SIG-M5 (cell line): ENCODE measurements at places on chromosomes 12 and 14.

GRCh38 chr12:11719678-11720099 is 70.2 kb downstream of the ETV6 start:
- peak; percentile 34 for DNase-seq

- DNase-seq: no peak
Observed at GRCh38 chr12:107027636-107028053, 40.7 kb upstream of the MTERF2 start.

GRCh38 chr12:90672081-90672480 is 282.9 kb downstream of the CCER1 start:
- DNase-seq: no peak

- no peak for DNase-seq
Observed at GRCh38 chr14:74942181-74942580, 13.2 kb downstream of the PGF start.

DNA sequence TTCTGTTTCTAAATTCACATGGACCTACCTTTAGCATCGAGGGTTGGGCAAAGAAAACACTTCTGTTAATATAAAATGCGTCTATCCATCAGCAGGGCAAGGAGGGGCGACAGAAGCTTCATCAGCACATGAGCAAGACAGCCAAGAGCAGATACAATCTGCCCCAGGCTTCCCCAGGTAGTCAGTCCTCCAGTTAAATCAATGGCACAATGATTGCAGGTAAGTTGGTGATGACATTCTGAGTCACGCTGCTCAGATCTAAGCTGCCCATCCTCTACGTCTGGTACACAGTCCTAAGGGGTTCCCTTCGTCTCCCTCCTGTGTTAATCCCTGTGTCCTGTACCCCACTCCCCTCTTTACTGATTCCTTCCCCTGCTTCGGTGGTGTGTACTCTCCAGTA is 38.8 kb downstream of the MAP3K9 start:
- no peak for DNase-seq

DNA sequence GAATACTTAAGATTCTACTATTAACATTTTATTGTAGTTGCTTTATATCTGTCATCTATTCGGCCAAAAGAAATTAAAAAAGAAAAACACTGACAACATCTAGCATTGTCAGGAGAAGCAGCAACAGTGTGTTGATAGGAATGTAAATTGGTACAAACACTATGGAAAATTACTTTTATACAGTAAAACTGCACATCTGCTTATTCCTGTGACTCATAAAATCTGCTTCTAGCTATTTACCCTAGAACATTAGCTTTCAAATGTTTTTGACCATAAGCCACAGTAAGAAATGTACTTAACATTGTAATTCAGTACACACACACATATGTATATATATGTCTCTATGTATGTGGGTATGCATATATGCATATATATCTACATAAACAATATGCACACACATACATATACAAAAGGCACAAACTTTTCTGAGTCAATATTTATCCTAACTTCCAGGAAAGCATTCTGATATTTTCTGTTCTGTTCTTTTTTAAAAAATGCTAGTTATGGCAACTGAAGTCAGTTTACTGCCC is 278.9 kb upstream of the GARIN2 start:
- no peak for DNase-seq

- no peak for DNase-seq
Observed at GRCh38 chr12:51815571-51815970, 32.9 kb downstream of the FIGNL2 start.

DNA sequence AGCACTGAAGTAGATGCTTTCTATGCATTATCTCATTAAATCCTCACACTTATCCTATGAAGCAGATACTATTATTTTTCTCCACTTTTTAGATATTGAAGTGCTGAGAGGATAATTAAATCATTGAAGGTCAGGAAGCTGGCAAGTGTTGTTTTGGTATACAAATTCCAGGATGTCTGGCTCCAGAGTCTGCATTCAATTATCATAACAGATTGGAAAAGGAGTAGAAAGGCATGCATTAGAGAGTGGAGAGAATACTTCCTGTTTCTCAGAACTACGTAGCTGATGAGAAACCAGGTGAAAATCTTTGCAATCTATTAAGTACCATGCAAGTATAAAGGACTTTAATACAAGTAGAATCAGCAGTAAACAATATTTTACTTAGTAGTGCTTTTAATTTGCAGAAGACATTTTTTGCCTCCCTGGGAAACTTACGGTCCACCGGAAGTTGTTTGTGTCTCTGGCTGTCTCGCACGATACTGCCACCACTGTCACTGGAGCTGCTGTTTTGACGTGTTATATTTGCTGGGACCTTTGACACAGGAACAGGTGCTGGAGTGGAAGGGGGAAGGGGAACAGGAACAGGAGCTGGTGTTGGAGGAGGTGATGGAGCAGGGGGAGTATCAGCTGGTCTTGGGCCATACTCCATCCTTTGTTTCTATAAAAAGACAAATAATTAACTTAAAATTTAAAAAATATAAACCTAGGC is 158.0 kb downstream of the EPS8 start:
- DNase-seq: no peak

DNA sequence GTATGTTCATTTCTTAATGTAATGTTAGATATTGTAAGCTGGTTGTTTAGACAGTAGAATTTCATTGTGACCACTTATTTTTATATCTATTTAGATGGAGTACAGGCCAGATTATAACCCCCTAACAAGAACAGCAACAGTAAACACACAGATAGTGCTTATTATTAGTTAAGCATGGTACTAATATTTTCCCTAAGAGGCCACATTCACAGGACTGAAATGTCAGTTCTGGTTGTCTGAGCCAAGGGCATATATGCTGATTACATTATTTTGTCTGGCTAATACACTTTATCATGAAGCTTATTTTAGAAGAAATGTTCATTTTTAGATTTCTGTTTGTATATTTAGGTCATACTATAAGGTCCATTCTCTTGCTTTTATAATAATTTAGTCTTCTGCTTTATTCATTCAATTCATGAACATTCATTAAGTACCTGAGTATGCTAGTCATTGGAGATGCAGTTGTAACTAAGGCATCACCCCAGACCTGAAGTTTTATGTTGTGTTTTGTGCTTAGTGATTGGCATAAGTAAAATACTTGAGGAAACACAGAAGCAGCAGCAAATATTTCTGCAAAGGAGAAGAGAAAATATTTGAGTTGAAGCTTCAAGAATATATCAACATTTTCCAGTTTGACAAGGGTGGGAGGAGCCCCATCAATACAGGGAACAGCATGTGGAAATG is 413.7 kb downstream of the RAD51B start:
- DNase-seq: no peak

- DNase-seq: no peak
Observed at GRCh38 chr14:64098120-64098519, 196.1 kb downstream of the ESR2 start.

DNA sequence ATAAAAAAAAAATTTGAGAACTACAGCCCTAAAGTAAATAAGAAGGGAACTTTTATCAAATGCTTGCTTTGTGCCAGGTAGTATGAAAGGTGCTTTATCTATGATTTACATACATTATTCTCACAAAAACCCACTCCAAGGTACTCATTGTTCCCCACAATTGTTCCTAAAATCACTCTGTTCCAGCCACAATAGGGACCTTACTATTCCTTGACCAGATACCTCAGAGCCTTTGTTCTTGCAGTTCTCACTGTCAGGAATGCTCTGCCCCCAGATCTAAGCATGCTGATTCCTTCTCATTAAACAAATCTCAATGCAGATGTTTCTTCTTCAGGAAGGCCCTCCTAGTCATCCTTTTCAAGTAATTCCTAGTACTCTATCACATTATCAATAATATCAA is 60.2 kb downstream of the PPP1R12A start:
- no peak for DNase-seq
